ENCODE measurements at places on chromosomes 5 and 9. TPM values are rescaled to one million over a fixed set of nuclear protein-coding genes. Genes with fewer than 3 reads are reported as not detected.

The RPL37 gene
- 991 TPM for polyA plus RNA-seq

The LRRTM2 gene
- 0.03 TPM for polyA plus RNA-seq

DNA sequence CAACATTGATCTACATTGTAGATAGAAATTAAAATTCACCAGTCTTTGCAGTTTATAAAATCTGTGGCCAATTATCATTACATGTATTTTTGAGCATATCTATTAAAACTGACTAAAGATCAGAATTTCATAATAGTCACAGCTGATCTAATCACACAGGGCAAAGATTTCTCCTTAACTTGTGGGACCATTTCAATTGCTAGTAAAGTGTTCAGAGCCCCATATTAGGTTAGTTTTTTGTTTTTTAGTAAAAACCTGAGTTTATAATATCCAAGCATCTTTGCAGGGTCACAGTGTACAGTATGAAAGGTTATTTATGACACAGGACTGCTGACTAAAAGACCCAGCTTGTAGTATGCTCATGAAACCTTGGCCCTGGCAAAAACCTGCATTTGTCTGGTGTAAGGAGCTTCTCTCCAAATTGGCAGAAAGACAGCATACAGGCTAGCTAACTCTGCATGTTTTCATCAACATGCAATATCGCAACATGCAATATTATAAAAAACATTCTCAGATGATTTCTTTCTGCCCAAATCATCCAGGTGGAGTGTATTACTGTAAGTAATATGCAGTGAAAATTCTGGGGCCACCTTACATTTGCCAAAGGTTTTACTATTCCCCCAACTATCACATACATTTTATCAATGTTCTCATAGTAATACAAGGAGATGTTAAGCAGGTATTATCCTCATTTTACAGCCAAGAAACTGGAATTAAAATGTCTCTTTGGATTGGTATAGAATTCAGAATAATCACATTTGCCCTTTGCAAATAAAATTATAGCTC lies 37.7 kb upstream of the ALDH1A1 start:
- DNase-seq, result no peak

GRCh38 chr5:141373673-141374317 lies at the start of gene PCDHGA6:
TSS of gene PCDHGA6 (plus strand) at chr5:141373891. CDS start at chr5:141374084, 193 bp downstream.
- DNase-seq, result no peak

GRCh38 chr9:95189251-95190098 lies 128.0 kb downstream of the FANCC start:
- no peak for DNase-seq
